ENCODE measurements at places on chromosomes 5 and 9.

GRCh38 chr9:125843646-125844045, 96.5 kb downstream of the PBX3 start:
- no peak for DNase-seq

- DNase-seq: no peak
Measured at GRCh38 chr5:155015239-155015638, 1.7 kb downstream of the KIF4B start.

- DNase-seq: no peak
Measured at GRCh38 chr5:2182020-2182419, 299.3 kb upstream of the IRX4 start.

GRCh38 chr5:143481697-143482531, 78.4 kb upstream of the NR3C1 start:
- DNase-seq: no peak

DNA sequence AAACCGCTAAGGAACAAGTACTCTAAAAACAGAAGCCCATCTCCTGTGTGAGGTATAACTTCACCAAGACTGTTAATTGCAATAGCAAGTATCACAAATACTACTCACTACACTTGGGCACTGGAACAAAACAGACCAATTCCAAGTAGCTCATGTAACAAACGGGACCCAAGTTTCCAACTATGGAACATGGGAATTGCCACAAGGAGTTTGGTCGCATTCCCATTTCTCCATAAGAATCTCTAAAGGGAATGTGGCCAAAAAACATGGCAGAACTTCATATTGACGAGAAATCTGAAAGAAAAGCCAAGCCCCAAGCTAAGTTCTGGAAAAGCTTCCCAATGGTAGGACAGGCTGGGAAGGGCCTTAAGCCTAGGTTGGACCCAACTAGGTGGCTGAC, 162.5 kb downstream of the MAPKAP1 start:
- DNase-seq: no peak

GRCh38 chr5:57172466-57173318, 1.2 kb upstream of the GPBP1 start:
- no peak for DNase-seq

GRCh38 chr9:136656183-136656738, 6.5 kb upstream of the EGFL7 start:
- no peak for DNase-seq
